ENCODE measurements at places on chromosomes 12 and 14. TPM values are rescaled to one million over a fixed set of nuclear protein-coding genes. Genes with fewer than 3 reads are reported as not detected.

DNA sequence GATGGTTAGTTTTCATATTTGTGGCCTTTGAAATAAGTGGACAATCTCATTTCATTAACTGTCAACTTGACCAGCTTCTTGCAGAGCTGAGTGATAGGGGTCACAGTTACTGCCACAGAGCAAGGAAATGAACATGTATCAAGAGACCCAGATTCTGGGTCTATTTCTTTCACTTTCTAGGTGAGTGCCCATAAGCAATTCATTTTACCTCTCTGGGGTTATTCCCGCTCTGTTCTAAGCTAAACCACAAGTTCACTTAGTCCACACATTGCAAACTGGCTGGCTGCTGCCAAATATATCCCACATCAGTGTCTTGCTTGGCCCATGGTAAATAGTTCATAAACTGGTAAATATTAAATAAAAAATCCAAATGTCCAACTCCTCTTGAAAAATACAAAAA lies 29.9 kb downstream of the GPHB5 start:
- DNase-seq = no peak

DNA sequence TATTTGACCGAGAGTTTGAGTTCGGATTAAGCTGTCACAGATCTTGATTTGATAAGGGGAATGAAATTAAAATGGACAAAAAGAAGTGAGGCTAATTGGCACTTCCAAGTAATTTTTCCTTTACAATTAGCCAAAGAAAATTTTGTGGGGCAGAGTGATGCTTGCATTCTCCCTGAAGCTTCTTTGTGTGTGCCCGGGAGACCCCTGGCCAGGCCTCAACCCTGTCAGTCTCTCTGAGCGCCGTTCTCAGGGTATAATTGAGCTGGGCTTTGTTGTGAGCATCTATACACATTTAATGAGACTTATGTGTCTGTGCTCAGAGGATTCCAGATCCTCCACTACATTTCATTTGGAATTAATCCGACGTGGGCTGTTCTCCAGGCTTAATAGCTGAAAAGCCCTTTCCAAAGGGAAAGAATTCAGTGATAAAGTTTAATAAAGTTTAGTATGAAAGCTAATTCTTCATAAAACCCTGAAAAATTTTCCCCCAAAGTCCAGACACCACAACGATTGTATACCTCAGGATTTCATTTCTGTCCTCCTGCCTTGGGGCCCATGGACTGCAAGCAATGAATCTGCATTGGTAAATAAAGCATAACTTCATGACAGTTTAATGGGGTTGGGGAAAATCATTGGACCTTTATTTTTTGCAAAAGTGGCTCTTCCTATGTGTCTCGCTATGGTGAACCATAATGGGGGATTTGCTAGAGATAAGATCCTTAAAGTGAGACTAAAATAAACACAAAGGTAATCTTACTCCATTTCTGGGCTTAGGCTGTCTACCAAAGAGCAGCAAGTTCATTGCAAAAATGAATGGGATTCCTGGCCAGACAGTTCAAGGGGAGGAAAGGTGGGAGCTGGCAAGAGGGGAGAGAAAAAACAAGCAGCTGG lies 292.6 kb downstream of the C12orf75 start:
- DNase-seq = no peak

NKX2-1 gene
- not detected for total RNA-seq

DNA sequence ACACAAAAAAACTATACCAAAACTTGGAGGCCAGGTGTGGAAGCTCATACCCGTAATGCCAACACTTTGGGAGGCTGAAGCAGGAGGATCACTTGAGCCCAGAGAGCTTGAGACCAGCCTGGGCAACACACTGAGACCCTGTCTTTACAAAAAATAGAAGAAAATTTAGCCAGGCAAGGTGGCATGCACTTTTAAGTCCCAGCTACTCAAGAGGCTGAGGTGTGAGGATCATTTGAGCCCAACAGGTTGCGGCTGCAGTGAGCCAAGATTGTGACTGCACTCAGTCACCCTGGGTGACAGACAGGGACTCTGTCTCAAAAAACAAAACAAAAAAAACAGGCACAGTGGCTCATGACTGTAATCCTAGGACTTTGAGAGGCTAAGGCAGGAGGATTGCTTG lies 75.4 kb downstream of the RNF34 start:
- DNase-seq = no peak

WIF1 gene
- not detected for total RNA-seq
